ENCODE measurements at places on chromosomes 3 and 15. TPM values are rescaled to one million over a fixed set of nuclear protein-coding genes. Genes with fewer than 3 reads are reported as not detected.

- no peak for DNase-seq
Observed at GRCh38 chr3:149528340-149528650, 53.8 kb downstream of the TM4SF4 start.

Gene PRR20G
- not detected for total RNA-seq

- DNase-seq, result no peak
Observed at GRCh38 chr3:190690246-190690645, 172.2 kb downstream of the GMNC start.

GRCh38 chr15:39908186-39908585, 11.9 kb downstream of the GPR176 start:
- no peak for DNase-seq

- no peak for DNase-seq
Observed at GRCh38 chr15:63605816-63606215, 8.6 kb downstream of the FBXL22 start.

Gene ZPLD1
- total RNA-seq, result not detected

DNA sequence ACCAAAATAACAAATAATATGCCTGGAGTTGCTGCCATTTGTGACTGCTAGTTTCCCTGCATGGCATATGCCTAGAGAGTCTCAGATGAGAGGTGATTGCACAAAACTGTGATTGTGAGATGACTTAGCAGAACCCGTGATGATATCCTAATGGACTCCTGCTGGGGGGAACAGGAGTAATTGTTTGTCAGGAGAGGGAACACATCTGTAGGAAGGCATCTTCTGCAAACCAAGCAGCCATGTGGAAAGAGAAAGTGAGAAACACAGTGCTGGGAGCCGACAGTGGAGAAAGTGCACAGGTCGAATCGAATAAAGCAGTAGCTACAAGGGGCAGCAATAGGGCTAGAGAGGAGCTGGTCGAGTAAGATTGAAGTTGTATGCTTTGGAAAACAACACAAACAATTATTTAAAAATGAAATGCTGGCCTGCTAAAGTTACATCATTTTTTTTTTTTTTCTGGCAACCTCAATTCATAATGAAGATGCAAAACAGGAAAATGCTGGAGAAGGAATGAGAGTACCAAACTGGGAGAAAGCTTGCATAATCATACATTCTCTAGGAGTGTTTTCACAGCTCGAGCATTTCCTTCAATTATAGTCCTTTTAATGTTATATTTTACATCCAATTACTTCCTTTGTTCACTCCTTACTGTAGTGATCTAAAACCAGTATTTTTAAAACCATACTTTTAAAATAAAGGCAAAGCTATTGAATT, 494.2 kb upstream of the AGTR1 start:
- no peak for DNase-seq

Gene APH1B
- 7.1 TPM for total RNA-seq

GRCh38 chr15:69475769-69476358, 23.2 kb downstream of the RPLP1 start:
- DNase-seq, result peak; percentile 86

GRCh38 chr3:126527006-126527405, 3.1 kb downstream of the CHST13 start:
- DNase-seq, result peak; percentile 23

- DNase-seq, result peak; percentile 36
Observed at GRCh38 chr3:42516443-42516842, 14.0 kb downstream of the VIPR1 start.

Gene RTF1
- total RNA-seq, result 22.7 TPM

Gene BNC1
- 0.16 TPM for total RNA-seq

Gene FETUB
- total RNA-seq, result not detected

DNA sequence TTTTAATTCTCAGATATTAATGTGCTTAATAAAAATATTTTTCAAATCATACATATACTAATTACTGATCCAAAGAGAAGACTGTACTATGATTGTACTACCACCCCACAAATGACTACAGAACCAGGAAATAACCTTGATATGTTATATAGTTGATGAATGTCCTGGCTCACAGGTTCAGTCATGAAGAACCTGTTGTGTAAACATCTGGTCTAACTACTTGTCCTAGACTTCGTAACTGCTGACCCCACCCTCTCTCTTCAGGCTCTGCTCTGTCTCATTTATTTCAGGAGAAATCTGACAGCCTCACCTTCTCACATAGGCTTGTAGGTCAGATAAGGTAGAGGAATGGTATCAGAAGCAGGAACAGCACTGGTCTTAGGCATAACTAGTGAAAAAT, 14.7 kb upstream of the CSTA start:
- DNase-seq, result no peak

DNA sequence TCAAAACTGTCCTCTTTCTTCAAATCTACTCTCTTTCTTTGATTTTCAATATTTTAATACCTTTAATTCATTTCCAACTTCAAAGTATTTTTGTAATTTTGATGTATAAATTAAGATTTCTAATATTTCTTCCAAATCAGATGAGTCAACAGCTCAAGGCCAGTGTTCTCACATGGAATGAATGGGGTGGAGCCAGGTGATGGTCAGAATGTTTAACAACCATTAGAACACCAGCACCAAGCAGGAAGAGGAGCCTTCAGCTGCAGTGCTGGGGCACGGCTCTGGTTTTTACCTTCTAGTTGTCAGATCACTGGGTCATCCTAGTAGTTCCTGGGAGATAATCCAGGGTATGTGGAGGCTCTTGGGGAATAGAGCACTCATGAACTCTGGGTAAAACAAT, 494.5 kb upstream of the PDZRN3 start:
- no peak for DNase-seq

Gene SIDT1
- 0.78 TPM for total RNA-seq

DNA sequence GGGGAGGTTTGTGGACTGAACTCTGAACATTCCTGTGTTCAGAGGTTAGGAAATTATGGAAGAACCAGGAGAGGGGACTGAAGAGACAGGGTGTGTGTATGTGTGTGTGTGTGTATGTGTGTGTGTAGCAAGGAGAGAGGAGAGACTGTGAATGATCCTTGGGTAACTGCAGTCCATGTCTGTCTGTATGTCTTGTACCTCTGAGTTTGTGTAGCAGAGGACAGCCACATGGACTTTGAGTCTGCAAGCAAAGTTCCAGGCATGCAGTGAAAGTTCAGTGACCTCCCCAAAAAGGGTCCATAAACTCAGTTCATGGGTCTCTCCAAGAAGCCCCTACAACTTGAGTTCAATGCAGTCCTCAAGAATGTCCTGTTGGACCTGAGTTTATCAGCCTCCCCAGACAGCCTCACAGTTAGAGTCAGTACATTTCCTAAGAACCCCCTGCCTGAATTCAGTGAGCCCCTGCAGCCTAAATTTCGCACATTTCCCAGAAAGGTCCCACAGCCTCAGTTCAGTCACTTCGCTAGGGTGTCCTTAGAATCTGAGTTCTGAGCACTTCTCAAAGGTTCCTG, 28.3 kb upstream of the HERC1 start:
- DNase-seq, result no peak

DNA sequence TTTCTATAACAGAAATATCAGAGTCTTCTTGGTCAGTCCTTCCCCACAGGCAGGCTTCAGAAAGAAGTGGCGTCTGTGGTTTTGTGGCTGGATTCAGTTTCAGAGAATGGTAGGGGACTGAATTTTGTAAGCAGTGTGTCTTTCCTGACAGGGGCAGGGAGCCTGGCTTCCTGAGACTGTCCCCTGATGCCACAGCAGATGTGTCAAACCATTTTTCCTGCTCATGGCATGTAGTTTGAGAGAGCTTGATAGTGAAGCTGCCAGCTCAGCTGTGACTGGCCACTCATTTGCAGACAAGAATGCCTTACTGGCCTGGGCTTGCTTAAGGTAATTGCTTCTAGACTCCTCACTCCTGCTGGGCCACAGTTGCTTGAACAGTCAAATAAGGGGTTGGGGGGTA, 26.4 kb downstream of the LARS2 start:
- no peak for DNase-seq

DNA sequence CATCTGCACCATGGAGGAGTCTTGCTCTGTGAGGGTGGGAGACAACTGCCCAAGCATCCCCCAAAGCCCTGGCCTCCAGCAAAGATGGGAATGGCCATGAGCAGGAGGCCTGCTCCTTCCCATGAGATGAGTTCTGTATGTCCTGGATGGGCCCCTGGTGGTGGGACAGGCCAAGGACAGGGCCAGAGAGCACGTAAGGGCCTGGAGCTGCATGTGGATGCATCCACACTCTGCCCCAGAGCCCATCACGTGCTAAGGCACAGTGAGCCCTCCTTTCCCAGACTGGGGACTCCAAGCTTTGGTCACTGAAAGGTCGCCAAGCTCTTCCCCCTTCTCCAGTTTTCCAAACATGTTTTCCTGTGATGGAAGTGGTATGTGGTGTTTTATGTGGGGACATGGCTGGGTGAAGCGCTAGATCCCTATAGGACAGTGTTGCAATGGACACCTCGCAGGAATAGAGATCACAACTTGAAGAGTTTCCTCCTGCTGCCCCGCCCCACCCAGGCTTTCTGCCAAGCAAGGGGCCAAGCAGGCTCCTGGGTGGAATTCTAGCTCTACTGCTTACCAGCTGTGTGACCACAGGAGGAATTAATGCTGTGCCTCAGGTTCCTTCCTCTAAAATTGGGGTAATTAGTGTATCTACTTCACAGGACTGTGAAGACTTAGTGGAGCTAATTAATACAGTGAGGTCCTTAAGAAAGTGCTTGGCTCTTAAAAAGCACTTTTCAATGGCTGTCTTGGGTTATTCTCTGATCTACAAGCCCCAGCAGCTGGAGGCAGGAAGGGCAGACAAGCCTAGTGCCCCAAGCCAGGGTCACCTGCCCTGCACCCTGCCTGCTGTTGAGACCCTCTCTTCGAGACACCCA, 106.4 kb upstream of the RPL32 start:
- DNase-seq, result peak; percentile 84

GRCh38 chr3:151379083-151379734, 5.3 kb downstream of the P2RY12 start:
- DNase-seq, result peak; percentile 49

- DNase-seq, result no peak
Observed at GRCh38 chr15:23564821-23565394, 566 bp upstream of the MKRN3 start.

Gene DNAH12
- total RNA-seq, result 0.08 TPM

DNA sequence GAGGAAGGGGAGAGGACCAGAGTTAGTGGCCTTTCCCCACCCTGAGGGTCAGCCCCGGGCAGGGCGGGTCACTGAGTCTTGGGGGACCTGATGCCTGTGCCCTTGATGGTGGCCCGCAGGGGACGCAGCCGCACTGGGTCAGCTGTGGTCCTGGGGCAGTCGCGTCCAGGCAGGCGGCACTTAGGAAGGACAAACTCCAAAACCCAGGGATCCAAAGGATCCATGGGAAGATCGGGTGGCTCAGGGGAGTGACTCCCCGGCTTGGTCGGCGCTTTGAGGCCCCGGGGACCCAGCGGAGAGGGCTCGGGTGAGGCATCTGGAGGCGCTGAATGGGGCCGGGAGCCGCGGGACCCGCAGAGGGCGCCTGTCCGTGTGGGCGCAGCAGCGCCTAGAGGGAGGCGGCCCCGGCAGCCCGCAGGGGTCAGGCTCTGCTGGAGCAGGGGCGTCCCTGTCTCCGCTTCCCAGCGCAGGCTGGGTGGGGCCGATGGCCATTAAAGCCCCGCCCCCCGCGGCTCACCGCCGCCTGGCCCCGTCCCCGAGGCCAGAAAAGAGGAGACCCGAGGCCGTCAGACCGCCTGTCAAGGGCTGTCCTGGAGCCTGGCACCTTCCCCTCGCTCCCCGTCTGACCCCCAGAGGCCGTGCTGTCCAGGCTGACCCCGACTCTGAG, 17.5 kb downstream of the CIDEC start:
- peak; percentile 83 for DNase-seq

DNA sequence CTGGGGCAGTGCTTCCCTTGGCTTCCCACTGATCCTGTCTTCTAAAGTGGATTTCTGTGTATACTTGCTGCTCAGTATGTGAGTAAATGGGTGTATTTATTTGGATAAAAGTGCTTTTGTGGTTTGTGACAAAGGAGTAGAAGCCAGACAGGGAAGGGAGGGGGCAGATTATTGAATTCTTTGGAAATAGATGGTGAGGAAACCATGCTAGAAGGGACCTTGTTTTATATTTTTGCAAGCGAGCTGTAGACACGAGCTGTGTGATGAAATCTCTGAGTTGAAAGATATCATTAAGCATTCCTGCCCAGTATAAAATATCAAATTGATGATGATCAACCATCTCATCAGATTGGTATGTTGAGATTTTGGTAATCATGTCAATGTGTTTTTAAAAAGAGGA, 68.9 kb downstream of the DUT start:
- no peak for DNase-seq

DNA sequence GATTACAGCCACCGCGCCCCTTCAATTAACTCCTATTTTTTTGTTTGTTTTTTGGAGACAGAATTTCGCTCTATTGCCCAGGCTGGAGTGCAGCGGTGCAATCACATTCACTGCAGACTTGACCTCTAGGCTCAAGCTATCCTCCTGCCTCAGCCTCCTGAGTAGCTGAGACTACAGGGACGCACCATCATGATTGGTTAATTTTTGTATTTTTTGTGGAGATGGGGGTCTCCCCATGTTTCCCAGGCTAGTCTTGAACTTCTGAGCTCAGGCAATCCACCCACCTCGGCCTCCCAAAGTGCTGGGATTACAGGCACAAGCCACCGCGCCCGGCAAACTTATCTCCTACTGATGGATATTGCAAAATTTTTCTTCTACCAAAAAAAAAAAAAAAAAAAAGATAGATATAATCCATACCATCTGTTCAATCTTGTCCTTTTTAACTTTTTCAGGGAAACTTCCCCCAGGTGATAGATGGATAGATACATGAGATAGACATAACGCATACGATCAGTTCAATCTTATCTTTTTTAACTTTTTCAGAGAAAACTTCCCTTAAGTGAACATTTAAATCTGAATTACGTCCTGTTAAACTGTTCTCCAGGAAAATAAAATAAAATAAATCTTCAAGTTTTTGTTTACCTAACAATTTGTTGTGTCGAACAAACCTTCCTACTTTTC, 693 bp upstream of the RPSA start:
- DNase-seq, result no peak
